Transverse colon (tissue), 4 donors: ENCODE measurements at places on chromosomes 13 and 19. TPM values are rescaled to one million over a fixed set of nuclear protein-coding genes. Genes with fewer than 3 reads are reported as not detected.

Gene ZNF552
- total RNA-seq, result 145 TPM

Gene OR7D2
- not detected for total RNA-seq

Gene PCDH17
- total RNA-seq, result not detected

Gene LGI4
- total RNA-seq, result 27.0 TPM

Gene INAFM1
- total RNA-seq, result 7.2 TPM

DNA sequence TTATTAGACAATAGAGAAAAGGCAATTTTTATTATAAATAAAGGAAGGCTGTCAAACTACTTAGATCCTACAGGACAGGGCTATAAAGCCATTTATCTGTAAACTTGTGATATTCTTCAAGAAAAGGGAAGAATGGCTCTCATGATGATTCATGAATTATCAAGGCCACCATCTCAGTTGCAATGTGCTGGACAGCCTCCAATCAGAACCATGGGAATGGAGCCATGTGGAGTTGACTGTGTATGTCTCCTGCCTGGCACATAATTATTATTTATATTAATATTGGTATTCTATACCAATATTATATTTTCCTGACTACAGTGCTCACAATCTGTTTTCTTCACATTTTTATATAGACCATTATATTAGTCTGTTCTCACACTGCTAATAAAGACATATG lies 560.5 kb upstream of the MIR17HG start:
- no peaks in the 10 kb centered on the region for H3K4me1 ChIP-seq
- H3K27me3 ChIP-seq, result no peaks in the 10 kb centered on the region
- H3K4me3 ChIP-seq, result no peak overlapping the region
- DNase-seq, result no peak

DNA sequence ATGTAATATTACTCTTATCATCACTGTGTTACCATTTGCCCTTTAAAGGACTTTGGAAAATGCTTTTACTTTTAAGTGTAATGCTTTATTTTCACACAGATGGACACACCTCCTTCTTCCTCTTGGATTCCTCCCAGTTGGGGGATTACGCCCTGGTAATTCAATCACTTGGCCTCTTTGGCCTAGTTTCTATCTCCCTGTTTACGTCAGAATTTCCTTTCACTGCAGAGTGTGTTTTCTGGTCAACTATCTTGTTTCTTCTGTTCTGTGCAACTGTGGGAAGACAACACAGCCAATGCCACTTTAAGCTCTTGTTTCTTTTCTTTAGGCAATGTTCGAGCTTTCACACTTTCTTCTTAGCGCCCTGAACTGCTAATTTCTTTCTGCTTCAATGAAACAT lies 257.3 kb upstream of the MAB21L1 start:
- DNase-seq, result no peak
- H3K4me1 ChIP-seq, result no peaks in the 10 kb centered on the region
- H3K27ac ChIP-seq, result no peak overlapping the region
- H3K27me3 ChIP-seq, result no peaks in the 10 kb centered on the region
- no peak overlapping the region for H3K4me3 ChIP-seq

GRCh38 chr13:97935071-97935470 lies 18.4 kb upstream of the IPO5 start:
- no peaks in the 10 kb centered on the region for H3K36me3 ChIP-seq
- no peak overlapping the region for H3K27ac ChIP-seq
- no peaks in the 10 kb centered on the region for H3K27me3 ChIP-seq
- no peak for DNase-seq

DNA sequence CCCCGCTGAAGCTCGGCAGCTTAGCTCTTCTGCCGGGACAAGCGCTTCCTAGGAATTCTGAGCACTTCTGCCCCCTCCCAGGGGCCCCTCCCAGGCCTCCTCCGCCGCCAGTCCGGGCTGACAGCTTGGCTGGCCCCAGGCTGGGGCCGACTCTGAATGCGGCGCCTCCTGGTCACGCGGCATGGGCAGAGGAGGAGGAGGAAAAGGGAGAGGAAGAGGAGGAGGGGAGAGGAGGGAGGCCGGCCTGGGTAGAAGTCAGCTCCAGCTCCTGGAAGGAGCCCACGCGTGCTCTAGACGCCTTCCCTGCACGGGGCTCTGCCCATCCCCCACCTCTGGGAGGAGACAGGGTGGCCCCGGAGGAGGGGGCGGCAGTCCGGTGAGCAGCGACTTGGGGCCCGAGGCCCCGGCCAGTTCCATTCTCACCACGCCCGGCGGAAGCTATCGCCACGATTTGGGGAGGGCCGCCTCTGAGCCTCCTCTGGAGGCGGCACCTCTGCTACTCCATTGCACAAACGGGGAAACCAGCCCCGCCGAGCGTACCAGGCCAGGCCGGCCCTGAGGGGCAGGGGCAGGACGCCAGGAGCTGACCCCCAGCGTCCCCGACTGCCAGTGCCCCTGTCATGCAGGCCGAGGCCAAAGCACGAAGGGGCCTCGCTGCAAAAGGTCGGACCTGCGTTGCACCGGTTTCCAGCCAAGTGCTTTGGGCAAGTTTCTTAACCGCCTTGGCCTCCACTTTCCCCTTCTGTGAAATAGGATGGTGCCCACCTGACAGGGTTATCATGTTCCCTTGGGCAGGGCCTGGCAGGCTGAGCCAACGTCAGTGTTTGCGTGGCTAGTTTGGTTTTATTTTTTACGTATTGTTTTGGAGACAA lies 31.6 kb downstream of the CCNE1 start:
- peaks cover 22% of the 10 kb centered on the region for H3K4me1 ChIP-seq
- peak; percentile 25 for DNase-seq
- peaks cover 2% of the 10 kb centered on the region for H3K27me3 ChIP-seq
- H3K27ac ChIP-seq, result peak overlapping the region; percentile 90
- no peak overlapping the region for H3K4me3 ChIP-seq
- no peaks in the 10 kb centered on the region for H3K36me3 ChIP-seq

DNA sequence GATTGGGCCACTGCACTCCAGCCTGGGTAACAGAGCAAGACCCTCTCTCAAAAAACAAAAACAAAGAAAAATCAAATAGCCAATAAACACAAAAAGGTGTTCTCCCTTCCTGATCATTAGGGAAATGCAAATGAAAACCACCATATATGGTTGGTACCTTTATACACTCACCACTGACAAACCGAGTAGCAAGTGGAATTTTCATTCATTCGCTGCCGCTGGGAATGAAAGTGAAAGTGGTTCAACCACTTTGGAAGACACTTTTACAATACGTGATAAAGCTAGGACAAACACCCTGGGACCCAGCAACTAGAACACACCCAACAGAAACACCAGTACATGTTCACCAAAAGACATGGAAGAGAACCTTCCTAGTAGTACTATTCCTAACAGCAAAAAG lies 21.0 kb downstream of the GRIK5 start:
- peaks cover 15% of the 10 kb centered on the region for H3K4me1 ChIP-seq
- no peak overlapping the region for H3K27ac ChIP-seq
- H3K36me3 ChIP-seq, result no peaks in the 10 kb centered on the region
- no peak overlapping the region for H3K4me3 ChIP-seq
- peak; percentile 32 for DNase-seq

DNA sequence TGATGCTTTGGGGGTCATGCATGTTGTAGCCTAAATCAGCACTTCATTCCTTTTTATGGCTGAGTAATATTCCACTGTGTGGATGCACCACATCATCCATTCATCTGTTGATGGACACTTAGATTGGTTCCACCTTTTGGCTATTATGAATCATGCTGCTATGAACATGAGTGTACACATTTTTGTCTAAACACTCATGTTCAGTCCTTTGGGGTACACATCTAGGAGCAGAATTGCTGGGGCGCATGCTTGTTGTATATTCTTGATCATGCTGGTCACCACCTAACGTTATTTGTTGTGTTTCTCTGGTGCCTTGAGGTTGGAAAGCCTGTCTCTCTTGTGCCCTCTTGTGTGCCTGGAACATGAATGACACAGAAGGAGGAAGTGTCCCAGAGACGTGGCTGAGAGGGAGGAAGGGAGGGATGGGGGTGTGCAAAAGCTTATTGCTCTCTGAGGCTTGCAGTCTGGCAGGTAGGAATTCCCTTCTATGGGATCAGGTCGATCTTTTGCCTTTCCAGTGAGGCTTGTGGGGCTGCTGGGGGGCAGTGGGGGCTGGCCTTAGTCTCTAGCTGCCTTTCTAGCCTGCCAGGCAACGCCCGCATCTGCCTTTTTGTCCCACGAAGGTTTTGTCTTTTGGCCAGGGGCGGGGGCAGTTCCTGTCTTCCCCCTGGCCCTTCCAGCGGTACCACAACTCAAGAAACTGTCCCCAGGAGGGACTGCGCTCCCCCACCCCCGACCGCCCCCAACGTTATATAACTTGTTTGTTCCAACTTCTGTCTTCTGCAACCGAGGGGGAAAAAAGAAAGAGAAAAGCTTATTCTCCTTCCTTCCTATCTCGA lies 7.6 kb downstream of the KLHL26 start:
- H3K4me1 ChIP-seq, result peaks cover 23% of the 10 kb centered on the region
- no peaks in the 10 kb centered on the region for H3K27me3 ChIP-seq
- H3K4me3 ChIP-seq, result no peak overlapping the region
- H3K36me3 ChIP-seq, result no peaks in the 10 kb centered on the region

GRCh38 chr13:50671497-50671850 lies 172.0 kb downstream of the DLEU7 start:
- H3K27ac ChIP-seq, result no peak overlapping the region
- no peaks in the 10 kb centered on the region for H3K4me1 ChIP-seq
- H3K36me3 ChIP-seq, result no peaks in the 10 kb centered on the region
- H3K27me3 ChIP-seq, result no peaks in the 10 kb centered on the region
- no peak overlapping the region for H3K4me3 ChIP-seq
- DNase-seq, result no peak

GRCh38 chr19:28075229-28075628 lies 1137.7 kb downstream of the UQCRFS1 start:
- no peak overlapping the region for H3K4me3 ChIP-seq
- no peak overlapping the region for H3K27ac ChIP-seq
- H3K27me3 ChIP-seq, result no peaks in the 10 kb centered on the region
- no peaks in the 10 kb centered on the region for H3K4me1 ChIP-seq
- no peaks in the 10 kb centered on the region for H3K36me3 ChIP-seq

DNA sequence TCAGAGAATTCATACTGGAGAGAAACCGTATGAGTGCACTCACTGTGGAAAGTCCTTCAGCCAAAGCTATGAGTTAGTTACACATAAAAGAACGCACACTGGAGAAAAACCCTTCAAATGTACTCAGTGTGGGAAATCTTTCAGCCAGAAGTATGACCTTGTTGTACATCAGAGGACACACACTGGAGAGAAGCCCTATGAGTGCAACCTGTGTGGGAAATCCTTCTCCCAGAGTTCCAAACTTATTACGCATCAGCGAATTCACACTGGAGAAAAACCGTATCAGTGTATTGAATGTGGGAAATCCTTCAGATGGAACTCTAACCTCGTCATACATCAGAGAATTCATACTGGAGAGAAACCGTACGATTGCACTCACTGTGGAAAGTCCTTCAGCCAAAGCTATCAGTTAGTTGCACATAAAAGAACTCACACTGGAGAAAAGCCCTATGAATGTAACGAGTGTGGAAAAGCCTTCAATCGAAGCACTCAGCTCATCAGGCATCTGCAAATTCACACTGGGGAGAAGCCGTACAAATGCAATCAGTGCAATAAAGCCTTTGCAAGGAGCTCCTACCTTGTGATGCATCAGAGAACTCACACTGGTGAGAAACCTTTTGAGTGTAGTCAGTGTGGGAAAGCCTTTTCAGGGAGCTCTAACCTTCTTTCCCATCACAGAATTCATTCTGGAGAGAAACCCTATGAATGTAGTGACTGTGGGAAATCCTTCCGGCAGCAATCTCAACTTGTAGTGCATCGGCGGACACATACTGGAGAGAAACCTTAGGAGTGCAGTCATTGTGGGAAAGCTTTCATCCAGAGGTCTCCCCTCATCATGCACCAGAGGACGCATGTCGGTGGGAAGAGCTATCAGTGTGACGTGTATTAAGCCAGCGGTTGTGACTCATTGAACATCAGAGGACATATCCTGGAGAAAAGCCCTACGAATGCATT lies 16.5 kb upstream of the ZNF8 start:
- H3K27ac ChIP-seq, result no peak overlapping the region
- no peaks in the 10 kb centered on the region for H3K27me3 ChIP-seq

DNA sequence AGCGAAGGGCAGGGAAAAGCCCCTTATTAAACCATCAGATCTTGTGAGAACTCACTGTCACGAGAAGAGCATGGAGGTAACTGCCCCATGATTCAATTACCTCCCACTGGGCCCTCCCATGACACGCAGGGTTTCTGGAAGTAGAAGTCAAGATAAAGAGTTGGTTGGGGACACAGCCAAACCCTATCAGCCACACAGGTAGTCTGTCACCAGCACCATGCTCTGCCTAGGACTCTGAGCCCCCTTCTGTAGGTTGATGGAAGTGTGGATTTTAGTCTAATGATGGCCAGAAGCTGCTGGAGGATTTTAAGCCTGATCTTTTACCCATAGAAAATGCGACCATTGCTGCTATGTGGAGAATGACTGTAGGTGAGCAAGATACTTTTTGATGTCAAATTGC lies 60.8 kb downstream of the ARHGEF7 start:
- H3K4me1 ChIP-seq, result peaks cover 31% of the 10 kb centered on the region
- H3K4me3 ChIP-seq, result no peak overlapping the region
- peak overlapping the region; percentile 53 for H3K27ac ChIP-seq

DNA sequence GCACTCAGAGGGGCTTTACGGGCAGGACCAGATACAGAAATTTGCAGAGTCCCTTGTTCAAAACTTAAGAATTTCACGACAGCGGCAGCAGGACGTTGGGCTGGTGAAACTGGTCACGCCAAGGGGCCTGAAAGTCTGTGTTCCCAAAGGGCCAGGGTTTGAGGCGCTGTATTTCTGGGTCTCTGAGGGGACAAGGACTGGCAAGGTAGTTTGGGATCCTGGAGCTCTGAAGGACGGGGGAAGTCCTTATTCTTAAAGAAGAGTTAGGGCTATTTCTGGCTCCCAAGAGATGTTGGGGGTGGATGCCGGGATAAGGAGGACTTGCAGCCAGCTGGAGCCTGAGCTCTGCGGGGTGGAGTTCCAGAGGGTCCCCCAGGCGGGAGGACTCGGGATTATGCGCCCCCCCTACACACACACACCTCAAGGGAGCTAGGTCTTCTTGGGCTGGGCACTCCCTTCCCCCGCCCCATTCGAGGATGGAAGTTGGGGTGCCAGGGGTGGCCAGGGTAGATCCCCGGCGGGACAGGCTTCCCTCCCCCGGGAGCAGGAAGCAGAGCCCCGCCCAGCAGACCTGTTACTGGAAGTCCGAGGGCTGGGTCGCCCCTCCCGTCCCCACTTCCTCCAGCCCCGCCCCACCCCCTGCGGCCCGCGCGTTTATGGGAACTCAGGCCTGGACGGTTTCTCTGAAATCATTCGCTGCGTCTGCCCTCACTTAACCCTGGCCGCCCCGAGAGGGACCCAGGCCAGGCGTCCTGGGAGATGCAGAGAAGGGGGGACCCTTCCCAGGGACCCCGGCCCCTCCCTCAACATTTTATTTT lies 5.6 kb downstream of the BCL3 start:
- peaks cover 86% of the 10 kb centered on the region for H3K4me1 ChIP-seq
- H3K27ac ChIP-seq, result peak overlapping the region; percentile 99
- H3K27me3 ChIP-seq, result no peaks in the 10 kb centered on the region
- H3K36me3 ChIP-seq, result no peaks in the 10 kb centered on the region
